ENCODE measurements at places on chromosomes 11 and 22. TPM values are rescaled to one million over a fixed set of nuclear protein-coding genes. Genes with fewer than 3 reads are reported as not detected.

GRCh38 chr11:40328890-40329614 is 1130.4 kb downstream of the LRRC4C start:
- DNase-seq = peak; percentile 77
- H3K4me1 ChIP-seq = peaks cover 6% of the 10 kb centered on the region
- H3K27me3 ChIP-seq = no peaks in the 10 kb centered on the region
- no peak overlapping the region for H3K4me3 ChIP-seq

- DNase-seq = no peak
- H3K36me3 ChIP-seq = no peaks in the 10 kb centered on the region
- no peaks in the 10 kb centered on the region for H3K27me3 ChIP-seq
- H3K27ac ChIP-seq = no peak overlapping the region
Observed at GRCh38 chr11:33622806-33623205, 77.8 kb downstream of the C11orf91 start.

GRCh38 chr11:31110830-31111229 is 258.7 kb downstream of the DCDC1 start:
- no peak for DNase-seq
- H3K27me3 ChIP-seq = no peaks in the 10 kb centered on the region
- no peaks in the 10 kb centered on the region for H3K4me1 ChIP-seq
- no peak overlapping the region for H3K27ac ChIP-seq
- no peaks in the 10 kb centered on the region for H3K36me3 ChIP-seq

DNA sequence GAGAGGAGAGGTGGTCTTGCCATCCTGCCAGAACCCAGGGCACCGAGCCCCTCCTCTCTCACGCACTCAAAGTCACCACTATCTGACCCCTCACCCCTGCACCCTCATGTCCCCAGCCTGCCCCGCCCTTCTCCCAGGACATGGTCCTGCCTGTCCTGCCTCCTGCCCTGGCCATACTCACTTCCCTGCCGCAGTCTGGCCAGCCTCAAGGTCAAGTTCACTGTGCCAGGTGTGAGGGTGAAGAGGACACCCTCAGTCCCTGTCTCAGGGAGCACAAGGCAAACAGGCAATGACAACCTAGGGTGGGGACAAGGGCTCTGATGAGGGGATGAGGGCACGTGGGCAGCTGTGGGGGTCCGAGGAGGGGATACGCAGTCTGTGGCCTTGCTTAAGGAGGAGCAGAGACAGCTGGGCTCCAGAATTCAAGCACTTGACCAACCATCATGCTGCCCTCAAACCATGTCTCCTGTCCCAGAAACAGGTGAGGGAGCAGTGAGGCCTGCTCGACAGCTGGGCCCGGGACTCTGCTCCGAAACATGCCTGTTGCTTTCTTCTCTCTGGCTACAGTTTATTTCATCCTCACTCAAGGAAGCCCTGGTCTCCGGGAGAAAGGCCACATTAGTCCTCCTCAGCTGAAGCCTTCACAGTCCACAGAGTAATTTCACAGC is 36.6 kb downstream of the PDGFB start:
- no peaks in the 10 kb centered on the region for H3K4me1 ChIP-seq
- H3K4me3 ChIP-seq = no peak overlapping the region
- no peaks in the 10 kb centered on the region for H3K27me3 ChIP-seq
- H3K27ac ChIP-seq = no peak overlapping the region
- peak; percentile 62 for DNase-seq

- no peak overlapping the region for H3K27ac ChIP-seq
- no peaks in the 10 kb centered on the region for H3K27me3 ChIP-seq
- H3K4me3 ChIP-seq = no peak overlapping the region
- no peaks in the 10 kb centered on the region for H3K36me3 ChIP-seq
Observed at GRCh38 chr11:81007046-81007445, 1566.2 kb upstream of the TENM4 start.

Gene HBG1
- total RNA-seq = not detected

DNA sequence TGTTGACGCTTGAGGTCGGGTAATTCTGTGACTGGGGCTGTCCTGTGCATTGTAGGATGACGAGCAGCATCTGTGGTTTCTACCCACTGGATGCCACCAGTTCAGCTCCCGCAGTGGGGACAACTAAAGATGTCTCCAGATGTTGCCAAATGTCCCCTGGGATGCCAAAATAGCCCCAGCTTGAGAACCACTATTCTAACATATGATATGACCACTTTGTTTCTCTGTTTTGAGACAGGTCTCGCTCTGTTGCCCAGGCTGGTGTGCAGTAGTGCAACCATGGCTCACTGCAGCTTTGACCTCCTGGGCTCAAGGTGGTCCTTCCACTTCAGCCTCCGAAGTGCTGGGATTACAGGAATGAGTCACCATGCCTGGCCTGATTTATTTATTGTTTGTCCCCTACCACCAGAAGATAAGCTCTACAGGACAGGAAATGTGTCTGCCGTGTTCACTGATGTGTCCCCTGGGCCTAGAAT is 4.4 kb upstream of the MEN1 start:
- no peaks in the 10 kb centered on the region for H3K36me3 ChIP-seq
- H3K27ac ChIP-seq = no peak overlapping the region
- H3K27me3 ChIP-seq = no peaks in the 10 kb centered on the region
- no peaks in the 10 kb centered on the region for H3K4me1 ChIP-seq
- no peak overlapping the region for H3K4me3 ChIP-seq

Gene MCHR1
- total RNA-seq = 0.28 TPM

Gene ANO1
- total RNA-seq = 33.9 TPM

Gene RPL3
- total RNA-seq = 1,532 TPM

DNA sequence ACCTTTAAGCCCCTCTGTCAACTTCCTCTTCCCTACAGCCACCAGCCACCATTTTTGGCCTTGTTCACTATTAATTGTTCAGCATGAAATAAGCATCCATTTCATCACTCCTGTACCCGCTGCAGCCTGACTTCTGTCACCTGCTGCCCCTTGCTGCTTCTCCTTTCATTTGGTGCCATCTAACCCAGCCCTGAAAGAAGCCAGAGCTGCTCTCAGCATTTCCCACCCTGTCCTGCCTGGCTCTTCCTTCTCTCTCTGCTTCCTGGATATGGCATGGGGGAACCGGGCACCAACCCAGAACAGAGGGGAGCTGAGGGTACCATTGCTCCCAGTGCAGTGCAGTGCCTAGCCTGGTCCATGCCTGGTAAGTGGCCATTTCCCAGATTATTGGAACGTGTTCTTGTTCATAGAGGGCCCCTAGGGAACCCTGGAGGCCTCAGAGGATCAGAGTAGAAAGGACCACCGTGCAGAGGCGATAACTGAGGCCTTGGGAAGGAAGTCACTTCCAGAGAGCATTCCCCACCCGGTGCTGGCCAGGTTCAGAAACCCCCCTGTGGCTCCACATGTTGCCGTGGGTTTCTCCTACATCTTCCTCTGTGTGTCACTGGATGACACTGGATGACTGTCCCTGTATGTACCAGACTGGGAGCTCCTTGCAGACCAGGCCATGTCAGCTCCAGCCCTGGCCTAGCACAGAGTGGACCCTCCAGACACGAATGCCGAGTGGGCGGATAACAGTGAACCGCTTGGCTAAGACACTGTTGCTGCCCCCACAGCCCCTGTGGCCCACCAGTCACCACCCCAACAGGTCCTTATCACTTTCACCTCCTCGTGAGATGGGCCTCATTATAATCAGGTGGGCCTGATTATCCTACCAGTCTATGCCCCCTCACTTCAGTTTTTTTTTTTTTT is 4.7 kb downstream of the YDJC start:
- DNase-seq = no peak
- H3K36me3 ChIP-seq = no peaks in the 10 kb centered on the region
- peaks cover 21% of the 10 kb centered on the region for H3K4me1 ChIP-seq
- H3K27me3 ChIP-seq = no peaks in the 10 kb centered on the region
- H3K4me3 ChIP-seq = no peak overlapping the region
- no peak overlapping the region for H3K27ac ChIP-seq

DNA sequence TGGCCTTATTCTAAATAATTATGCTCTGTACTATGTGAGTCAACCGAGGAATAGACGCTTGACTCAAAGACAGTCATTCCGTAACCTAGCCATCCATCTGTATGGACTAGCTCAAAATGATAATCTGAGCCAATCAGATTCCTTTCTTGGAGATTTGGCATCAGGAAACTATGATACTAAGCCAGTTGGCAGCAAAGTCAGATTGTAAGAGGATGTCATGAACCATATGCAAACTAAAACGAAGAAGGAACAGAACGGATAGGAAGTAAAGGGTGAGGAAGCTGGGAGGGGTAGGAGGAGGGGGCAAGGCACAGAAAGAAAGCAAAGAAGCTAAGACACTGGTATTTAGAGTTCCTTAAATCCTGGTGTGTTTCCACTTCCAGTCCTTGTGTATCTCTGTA is 10.7 kb upstream of the SESN3 start:
- no peaks in the 10 kb centered on the region for H3K27me3 ChIP-seq
- H3K36me3 ChIP-seq = no peaks in the 10 kb centered on the region

- no peak overlapping the region for H3K4me3 ChIP-seq
- H3K4me1 ChIP-seq = no peaks in the 10 kb centered on the region
- no peak for DNase-seq
- H3K27me3 ChIP-seq = no peaks in the 10 kb centered on the region
Observed at GRCh38 chr11:116797816-116798215, 6.1 kb upstream of the APOA5 start.

DNA sequence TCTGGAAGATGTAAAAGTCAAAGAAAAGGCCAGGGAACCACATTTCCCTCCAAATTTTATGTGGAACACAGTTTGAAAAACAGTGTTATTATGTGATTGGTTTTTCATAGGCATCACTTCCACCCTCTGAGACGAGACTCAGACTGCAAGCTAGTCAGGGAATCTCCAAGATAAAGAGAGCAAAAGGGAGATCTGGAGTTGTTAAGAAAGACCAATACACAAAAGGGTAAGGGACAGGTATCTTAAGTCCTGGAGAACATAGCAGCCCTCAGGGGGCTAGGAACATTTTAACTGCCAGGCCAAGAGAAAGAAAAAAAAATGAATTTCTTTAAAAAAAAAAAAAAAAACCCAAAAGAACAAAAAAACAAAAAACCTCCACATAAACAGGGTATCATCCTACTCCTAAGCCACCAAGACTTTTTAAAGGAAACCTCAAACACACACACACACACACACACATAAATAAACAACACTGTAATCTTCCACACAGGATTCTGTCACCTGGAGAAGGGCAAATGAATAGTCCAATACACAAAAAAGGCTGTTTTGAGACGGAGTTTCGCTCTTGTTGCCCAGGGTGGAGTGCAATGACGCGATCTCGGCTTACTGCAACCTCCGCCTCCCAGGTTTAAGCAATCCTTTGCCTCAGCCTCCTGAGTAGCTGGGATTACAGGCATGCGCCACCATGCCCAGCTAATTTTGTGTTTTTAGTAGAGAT is 44.5 kb downstream of the CELF1 start:
- H3K27me3 ChIP-seq = no peaks in the 10 kb centered on the region
- H3K36me3 ChIP-seq = no peaks in the 10 kb centered on the region
- H3K27ac ChIP-seq = peak overlapping the region; percentile 33
- no peak overlapping the region for H3K4me3 ChIP-seq

DNA sequence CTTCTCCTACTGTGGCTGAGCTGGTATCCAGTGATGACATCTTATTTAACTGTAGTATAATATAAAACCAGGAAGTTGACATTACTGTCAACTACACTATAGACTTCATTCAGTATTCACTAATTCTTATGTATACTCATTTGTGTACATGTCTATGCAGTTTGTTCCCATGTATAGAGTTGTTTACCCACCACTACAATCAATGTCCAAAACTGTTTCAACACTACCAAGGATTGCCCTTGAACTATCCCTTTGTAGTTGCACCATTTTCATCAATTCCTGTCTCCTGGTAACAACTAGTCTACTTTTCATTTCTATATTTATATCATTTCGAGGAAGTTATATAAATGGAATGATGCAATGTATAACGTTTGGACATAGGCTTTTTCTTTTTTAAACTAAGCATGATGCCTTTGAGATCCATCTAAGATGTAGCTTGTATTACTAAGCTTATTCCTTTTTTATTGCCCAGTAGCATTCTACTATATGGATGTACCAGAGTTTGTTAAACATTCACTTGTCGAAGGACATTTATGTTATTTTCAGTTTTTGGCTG is 39.2 kb downstream of the TMEM135 start:
- H3K4me3 ChIP-seq = no peak overlapping the region
- no peaks in the 10 kb centered on the region for H3K27me3 ChIP-seq
- no peak overlapping the region for H3K27ac ChIP-seq

GRCh38 chr11:119890466-119890865 is 161.5 kb upstream of the NECTIN1 start:
- H3K4me3 ChIP-seq = no peak overlapping the region
- H3K27me3 ChIP-seq = peaks cover 4% of the 10 kb centered on the region
- no peaks in the 10 kb centered on the region for H3K4me1 ChIP-seq
- H3K27ac ChIP-seq = no peak overlapping the region
- no peak for DNase-seq

Gene PDGFB
- 7.8 TPM for total RNA-seq

DNA sequence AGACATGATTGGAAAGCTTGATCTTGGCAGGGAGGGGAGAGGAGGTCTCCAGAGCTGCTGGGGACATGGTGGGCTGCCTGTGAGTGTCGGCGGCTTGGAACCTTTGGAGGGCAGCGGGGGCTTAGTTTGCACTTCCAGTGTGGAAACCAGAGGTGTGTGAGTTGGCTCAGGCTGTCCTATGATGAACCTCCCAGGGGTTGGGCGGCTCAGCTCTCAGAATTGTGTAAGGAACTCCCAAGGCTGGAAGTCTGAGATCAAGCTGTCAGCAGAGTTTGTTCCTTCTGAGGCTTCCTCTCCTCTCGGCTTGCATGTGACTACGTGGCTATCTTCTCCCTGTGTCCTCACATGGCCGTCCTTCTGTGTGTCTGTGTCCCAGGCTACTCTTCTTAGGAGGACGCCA is 87.9 kb upstream of the B3GAT1 start:
- no peaks in the 10 kb centered on the region for H3K27me3 ChIP-seq
- DNase-seq = peak; percentile 61
- peaks cover 5% of the 10 kb centered on the region for H3K4me1 ChIP-seq
- no peak overlapping the region for H3K4me3 ChIP-seq
- H3K36me3 ChIP-seq = no peaks in the 10 kb centered on the region

- no peak for DNase-seq
- H3K4me3 ChIP-seq = no peak overlapping the region
- H3K36me3 ChIP-seq = no peaks in the 10 kb centered on the region
- no peaks in the 10 kb centered on the region for H3K27me3 ChIP-seq
- no peak overlapping the region for H3K27ac ChIP-seq
Observed at GRCh38 chr22:47333625-47334024, 571.2 kb downstream of the TBC1D22A start.

GRCh38 chr11:19315511-19315910 is 74.8 kb upstream of the E2F8 start:
- H3K27ac ChIP-seq = no peak overlapping the region
- no peaks in the 10 kb centered on the region for H3K27me3 ChIP-seq
- no peak for DNase-seq
- no peaks in the 10 kb centered on the region for H3K36me3 ChIP-seq

DNA sequence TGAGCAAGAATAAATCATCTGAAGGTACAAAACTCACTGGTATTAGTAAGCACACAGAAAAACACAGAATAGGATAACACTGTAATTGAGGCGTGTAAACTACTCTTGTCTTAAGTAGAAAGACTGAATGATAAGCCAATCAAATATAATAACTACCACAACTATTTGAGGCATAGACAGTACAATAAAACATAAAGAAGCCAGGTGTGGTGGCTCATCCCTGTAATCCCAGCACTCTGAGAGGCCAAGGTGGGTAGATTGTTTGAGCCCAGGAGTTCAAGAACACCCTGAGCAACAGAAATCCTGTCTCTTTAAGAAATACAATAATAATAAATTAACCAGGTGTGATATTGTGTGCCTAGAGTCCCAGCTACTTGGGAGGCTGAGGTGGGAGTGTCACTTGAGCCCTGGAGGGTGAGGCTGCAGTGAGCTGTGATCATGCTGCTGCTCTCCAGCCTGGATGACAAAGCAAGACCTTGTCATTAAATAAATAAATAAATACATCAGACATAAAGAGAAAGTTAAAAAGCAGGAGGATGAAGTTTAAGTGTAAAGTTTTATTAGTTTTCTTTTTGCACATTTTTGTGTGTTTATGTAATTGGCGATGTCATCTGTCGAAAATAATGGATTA is 390.6 kb downstream of the DYNC2H1 start:
- H3K27me3 ChIP-seq = no peaks in the 10 kb centered on the region
- no peak overlapping the region for H3K4me3 ChIP-seq
- no peaks in the 10 kb centered on the region for H3K36me3 ChIP-seq
- no peak overlapping the region for H3K27ac ChIP-seq
- no peaks in the 10 kb centered on the region for H3K4me1 ChIP-seq
